ENCODE measurements at places on chromosomes 6 and 20. TPM values are rescaled to one million over a fixed set of nuclear protein-coding genes. Genes with fewer than 3 reads are reported as not detected.

MTFR2 gene
- 0.25 TPM for total RNA-seq

PAK5 gene
- 36.1 TPM for total RNA-seq

SLC22A1 gene
- not detected for total RNA-seq

GPX5 gene
- not detected for total RNA-seq

MLIP gene
- 5.9 TPM for total RNA-seq

TSBP1 gene
- total RNA-seq: not detected

DUSP15 gene
- total RNA-seq: 4.4 TPM

FYN gene
- total RNA-seq: 225 TPM

GTSF1L gene
- total RNA-seq: not detected

WFDC5 gene
- not detected for total RNA-seq

DCDC2 gene
- 1.7 TPM for total RNA-seq

UCKL1 gene
- total RNA-seq: 17.5 TPM

VAPB gene
- 22.6 TPM for total RNA-seq

CFB gene
- total RNA-seq: 0.49 TPM

TGM2 gene
- total RNA-seq: 5.7 TPM

CHD6 gene
- total RNA-seq: 44.7 TPM
